Frontal cortex (tissue), 4 donors: ENCODE measurements at places on chromosomes 5 and 9. TPM values are rescaled to one million over a fixed set of nuclear protein-coding genes. Genes with fewer than 3 reads are reported as not detected.

PCDHGA3 gene
- total RNA-seq = 4.1 TPM

SLC6A3 gene
- not detected for total RNA-seq

ZFP37 gene
- total RNA-seq = 22.8 TPM

ERCC6L2 gene
- 144 TPM for total RNA-seq

TCF7 gene
- total RNA-seq = 0.41 TPM

PFN3 gene
- total RNA-seq = 0.82 TPM

POLR1E gene
- 40.4 TPM for total RNA-seq

NELFB gene
- total RNA-seq = 36.7 TPM

SLC4A9 gene
- under 0.01 TPM for total RNA-seq

KCNN2 gene
- 29.8 TPM for total RNA-seq
